ENCODE measurements at places on chromosomes 7 and 10.

GRCh38 chr7:6057316-6058129, 26.3 kb downstream of the ANKRD61 start:
- no peak for DNase-seq

DNA sequence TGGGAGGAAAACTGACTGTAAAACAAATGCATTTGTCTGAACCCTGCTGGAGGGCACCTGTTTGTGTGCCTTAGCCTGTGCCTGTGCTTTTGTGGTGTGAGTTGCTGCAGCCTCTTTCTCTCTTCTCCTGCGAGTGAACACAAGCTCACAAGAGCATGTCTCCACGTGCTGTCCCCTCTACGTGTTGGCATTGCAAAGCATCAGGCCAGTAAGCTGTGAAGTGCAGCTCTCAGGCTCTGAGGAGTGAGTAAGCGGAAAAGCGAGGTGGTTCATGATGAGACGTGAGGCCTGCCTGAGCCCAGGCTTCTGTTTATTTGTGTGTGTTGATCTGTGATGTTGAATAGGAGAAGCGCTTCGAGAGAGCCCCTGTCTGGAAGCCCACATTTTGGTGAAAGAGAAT, 85.6 kb upstream of the PDCD4 start:
- no peak for DNase-seq

DNA sequence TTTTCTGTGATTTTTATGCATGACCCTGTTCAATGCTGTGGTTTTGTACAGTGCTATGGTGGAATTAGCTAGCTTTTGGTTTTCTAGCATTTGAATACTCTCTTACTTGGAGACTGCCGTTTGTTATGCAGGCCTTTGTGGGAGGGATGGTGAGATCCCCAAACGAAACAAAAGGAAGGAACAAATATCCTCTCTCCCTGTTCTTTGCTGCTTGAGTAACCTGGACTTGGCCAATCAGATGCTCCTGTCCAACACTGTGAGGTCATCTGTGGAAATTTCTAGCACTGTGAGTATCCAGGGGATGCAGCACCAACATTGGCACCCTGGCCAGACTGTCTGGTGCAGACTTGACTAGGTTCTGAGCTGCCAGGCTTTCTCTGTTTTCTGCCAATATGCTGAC, 314.4 kb downstream of the ANKRD30A start:
- DNase-seq, result no peak

DNA sequence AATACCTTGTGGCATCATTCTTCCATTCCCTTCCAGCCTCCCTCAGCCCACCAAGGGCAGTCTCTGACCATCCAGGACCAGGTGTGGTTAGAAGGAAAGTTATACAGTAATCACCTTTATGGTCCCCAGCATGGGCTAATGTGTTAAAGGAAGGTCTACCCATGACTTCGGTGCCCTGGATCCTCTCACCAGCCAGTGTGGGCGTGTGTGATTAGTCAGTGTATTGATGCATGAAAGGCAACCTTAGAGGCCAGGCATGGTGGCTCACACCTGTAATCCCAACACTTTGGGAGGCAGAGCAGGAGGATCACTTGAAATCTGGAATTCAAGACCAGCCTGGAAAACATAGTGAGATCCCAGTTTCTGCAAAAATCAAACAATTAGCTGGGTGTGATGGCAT, 88.9 kb downstream of the APBB1IP start:
- DNase-seq, result no peak

GRCh38 chr10:63788152-63788821, 267.1 kb downstream of the REEP3 start:
- no peak for DNase-seq

GRCh38 chr7:30887464-30887872, 24.2 kb upstream of the AQP1 start:
- no peak for DNase-seq

GRCh38 chr7:41536122-41536872, 166.6 kb downstream of the INHBA start:
- no peak for DNase-seq

DNA sequence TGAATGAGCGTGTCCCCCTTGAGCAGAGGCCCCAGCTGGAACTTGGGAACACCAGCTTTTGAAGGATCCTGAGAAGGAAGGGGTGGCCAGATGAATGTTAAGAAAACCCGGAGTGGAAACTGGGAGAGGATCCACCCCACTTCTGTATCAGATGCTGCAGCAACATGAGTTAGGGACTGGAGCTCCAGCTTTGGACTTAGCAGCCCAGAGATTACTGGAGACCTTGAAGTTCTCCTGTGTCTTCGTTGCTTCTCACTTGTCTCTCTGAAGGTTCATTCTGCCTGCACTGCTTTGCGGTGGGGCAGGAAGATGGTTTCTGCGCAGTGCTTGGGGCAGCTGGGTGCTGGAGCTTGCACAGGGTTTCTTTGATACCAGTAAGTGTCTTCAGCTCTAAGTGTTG, 9.3 kb downstream of the TMEM248 start:
- no peak for DNase-seq

DNA sequence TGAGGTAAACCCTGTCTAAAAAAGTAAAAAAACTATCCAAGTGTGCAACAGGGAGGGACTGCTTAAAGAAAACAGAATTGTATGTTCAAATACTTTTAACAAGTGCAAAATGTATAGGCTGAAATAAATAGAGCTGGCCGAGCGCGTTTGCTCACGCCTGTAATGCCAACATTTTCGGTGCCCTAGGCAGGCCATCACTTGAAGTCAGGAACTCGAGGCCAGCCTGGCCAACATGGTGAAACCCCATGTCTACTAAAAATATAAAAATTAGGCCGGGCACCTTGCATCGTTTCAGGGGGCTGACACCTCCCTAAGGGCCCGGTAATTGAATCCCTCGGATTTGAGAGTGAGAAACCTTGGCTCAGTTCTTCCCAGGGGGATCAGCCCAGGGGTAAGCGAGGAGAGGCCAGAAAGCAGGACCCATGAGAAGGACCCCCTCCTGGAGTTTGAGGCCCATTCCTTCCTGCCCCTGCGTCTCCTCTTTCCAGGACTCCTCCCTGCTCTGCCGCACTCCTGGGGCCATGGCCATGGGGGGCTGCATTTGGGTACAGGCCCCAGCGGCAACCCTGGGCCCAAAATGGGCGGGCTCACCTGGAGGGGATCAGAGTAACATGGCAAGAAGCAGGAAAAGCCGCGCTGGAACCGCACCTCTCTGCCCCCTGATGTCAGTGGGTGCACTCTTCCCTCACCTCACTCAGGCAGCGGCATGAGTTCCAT, 75.5 kb upstream of the TMEM248 start:
- no peak for DNase-seq

GRCh38 chr10:127909716-127910463, 3.0 kb downstream of the PTPRE start:
- no peak for DNase-seq

DNA sequence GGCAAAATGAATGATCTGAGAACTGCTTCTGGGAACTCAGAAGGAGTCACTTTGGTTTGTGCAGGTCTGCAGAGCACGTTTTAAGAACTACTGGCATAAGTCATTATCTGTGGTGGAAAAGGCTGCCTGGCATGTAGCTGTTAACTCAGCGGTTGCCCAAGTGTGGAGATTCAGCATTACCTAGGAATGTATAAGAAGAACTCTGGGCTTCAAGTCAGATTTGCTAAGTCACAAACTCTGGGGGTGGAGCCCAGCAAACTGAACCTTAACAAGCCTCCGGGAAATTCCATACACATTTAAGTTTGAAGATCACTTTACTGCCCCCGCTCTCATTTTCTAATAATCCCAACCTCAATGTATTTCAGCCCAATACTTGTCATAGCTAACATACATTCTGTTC, 31.1 kb downstream of the PLXDC2 start:
- DNase-seq, result no peak

- DNase-seq, result no peak
These were observed 393.1 kb downstream of the TNS3 start for GRCh38 chr7:47188653-47189315.

GRCh38 chr10:32981760-32982159, 23.7 kb upstream of the ITGB1 start:
- no peak for DNase-seq

GRCh38 chr10:11875494-11876281, 52.5 kb downstream of the PROSER2 start:
- no peak for DNase-seq

GRCh38 chr7:152868122-152869040, 108.8 kb downstream of the ACTR3B start:
- DNase-seq, result no peak

- DNase-seq, result no peak
These were observed 583.1 kb upstream of the LRRN3 start for GRCh38 chr7:110507832-110508231.

DNA sequence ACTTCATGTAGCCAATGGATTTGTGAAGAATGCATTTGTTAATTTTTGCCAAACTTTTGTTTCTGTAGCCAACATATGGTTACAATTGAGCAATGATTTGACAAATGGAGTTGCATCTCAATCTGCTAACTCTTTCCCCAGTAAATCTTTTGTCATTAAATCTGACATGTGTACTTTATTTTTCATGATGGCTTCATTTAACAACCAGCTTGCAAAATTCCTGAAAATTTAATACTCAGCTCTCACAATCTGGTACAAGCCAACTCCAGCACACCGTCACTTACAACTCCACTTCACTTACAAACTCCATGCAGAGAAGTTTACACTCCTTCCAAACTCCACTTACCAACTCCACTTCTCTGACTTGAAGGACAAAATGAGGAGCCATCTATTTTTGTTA, 26.5 kb upstream of the HIBADH start:
- DNase-seq, result no peak

- DNase-seq, result no peak
These were observed 617.9 kb upstream of the POT1 start for GRCh38 chr7:125547505-125547904.

DNA sequence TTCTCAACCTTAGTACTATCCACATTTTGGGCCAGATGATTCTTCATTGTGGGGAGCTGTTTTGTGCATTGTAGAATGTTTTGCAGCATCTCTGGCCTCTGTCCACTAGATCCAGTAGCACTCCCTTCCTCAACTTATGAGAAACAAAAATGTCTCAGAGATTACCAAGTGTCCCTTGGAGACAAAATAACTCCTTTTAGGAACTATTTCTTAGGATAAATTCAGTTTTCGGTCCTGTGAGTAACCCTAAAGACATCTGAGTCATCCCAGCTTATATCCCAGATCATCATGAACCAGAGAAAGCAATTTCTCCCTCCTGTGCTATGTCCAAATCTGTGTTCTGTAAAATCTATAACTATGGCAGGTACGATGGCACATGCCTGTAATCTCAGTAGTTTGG, 266.6 kb upstream of the PHYHIPL start:
- no peak for DNase-seq

DNA sequence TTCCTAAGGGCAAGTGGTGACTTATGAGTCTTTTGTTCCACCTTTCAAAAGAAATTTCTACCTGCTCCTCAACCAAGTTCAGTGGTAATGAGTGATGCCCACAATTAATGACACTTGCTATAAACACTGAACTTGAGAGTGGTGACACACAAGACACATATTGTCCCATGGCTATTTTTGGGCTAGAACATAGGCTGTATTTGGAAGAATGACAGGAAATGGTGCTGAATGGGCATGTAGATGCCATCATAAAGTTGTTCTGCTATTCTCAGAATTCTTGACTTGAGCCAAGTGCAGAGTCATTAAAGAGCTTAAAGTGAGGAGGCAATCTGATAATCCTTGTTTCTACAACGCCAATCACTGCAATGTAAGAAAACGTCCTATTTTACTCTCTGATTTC, 313.3 kb downstream of the AGMO start:
- no peak for DNase-seq

DNA sequence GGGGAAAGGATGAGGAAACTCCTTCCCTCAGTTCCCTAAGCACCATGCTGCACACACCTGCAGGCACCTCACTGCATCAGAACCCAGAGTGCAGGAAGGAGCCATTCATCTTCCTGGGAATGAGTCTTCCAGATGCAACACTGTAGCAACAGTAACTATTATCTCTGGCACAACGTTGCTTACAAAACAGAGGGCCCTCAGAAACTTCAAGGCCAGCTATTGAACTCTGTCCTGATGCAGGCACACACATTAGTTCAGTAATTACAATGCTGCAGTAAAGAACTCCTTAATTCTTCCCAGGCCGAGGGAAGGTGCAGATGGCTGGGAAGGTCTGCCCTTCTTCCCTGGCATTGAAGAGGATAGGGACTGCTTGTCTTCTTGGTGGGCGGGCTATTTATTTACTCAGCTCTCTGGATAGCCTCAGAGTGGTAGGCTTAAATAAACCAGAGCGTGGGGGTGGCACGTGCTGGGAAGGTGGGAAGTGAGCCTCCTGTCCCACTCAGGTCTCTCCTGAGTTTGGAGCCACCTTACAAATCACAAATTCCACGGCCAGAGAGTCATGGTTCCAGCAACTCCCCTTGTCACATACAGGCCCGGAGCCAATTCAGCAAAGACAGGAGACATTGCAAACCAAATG, 125.1 kb upstream of the JCAD start:
- DNase-seq, result no peak

All from SIG-M5 (cell line).